ENCODE measurements at places on chromosomes 5 and 9. TPM values are rescaled to one million over a fixed set of nuclear protein-coding genes. Genes with fewer than 3 reads are reported as not detected.

DNA sequence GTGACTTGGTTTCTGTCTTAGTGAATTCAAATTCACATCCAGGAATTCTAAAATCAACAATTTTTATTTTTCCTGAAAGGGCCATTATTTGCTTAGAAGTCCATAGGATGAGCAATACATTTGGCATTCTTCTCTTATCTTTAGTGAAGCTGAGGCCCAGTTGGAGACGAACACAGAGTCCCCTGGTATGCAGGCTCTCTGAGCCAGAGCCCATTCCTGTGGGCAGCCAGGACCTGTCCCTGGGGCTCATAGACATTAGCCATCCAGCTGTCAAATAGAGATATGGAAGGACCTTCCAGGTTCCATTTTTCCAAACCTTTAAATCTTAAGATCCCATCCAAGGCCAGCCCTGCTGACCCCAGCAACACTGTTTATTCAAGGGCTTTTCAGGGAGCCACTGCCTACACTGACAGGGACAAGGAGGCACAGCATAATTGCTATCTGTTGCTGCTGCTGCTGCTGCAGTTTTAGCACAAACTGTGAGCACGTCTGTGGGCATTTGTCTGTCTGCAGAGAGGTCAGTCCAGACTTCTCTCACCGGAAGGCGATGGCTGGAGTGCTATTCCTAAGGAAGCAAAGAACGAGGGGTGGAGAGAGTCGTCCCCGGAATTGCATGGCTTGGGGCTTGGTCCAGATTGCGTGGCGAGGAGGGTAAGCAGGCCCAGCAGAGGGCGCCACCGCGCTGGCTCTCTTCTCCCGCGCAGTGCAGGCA is 639.0 kb downstream of the CCDC171 start:
- peak; percentile 55 for DNase-seq

The FAM153A gene
- total RNA-seq: not detected

The SLC6A7 gene
- total RNA-seq: not detected

DNA sequence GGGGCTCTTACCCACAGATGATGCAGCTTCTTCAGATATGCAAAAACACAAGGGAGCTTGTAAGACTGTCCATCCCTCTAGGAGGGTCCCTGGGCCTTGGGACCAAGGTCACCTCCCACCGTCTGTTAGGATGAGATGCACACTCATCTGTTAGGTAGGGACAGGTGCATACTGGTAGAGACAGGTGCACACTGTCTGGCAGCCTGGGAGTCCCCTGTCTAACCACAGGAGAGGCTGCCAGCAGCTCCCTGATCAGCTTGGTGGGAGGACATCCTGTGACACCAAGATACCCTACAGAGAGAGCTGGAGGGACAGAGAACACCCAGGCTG is 13.2 kb downstream of the TSPAN17 start:
- DNase-seq: no peak

The RFX3 gene
- 4.9 TPM for total RNA-seq

The GARIN3 gene
- not detected for total RNA-seq

The FOXD4L5 gene
- total RNA-seq: under 0.01 TPM

The PCDHA9 gene
- total RNA-seq: under 0.01 TPM

DNA sequence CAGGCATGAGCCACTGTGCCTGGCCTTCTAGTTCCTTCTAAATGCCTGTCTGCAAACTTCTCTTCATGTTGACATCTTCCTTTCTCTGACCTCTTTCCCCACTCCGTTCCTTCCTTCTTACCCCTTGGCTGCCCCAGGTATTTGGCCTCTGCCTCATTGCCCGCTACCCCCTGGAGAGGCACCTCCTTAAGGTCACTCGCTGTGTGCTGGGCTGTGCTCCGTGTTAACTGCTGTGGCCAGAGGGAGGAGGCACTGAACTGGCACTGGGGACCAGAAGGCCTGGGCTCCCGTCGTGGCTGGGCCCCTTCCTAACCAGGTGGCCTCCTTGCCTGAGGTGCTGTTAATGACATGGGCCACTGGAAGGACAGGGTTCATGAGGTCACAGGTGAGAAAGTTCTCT is 39.4 kb downstream of the LAMC3 start:
- DNase-seq: no peak
